CD8-positive, alpha-beta memory T cell (primary cell): ENCODE measurements at places on chromosomes 13 and 19. TPM values are rescaled to one million over a fixed set of nuclear protein-coding genes. Genes with fewer than 3 reads are reported as not detected.

DNA sequence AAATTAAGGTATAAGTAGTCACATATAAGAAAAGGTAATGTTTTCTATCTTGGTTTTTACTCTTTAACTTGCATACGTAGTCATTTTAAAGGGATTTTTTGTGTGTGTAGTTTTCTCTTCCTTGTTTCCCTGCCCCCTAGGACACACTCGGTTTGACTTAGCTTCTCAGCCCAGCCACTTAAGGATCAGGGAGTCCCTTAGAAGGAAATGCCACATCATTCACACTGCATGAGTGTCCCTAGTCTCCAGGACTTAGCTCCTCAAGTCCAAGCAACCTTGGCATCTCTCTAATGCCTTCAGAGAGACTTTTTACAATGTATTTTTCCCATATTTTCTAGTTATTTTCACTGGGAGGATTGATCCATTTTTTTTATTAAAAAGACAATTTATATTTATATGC is 1407.7 kb downstream of the EFNB2 start:
- no peak for DNase-seq

- DNase-seq, result no peak
These were observed 18.0 kb upstream of the PLPP2 start for GRCh38 chr19:309206-309565.

DNA sequence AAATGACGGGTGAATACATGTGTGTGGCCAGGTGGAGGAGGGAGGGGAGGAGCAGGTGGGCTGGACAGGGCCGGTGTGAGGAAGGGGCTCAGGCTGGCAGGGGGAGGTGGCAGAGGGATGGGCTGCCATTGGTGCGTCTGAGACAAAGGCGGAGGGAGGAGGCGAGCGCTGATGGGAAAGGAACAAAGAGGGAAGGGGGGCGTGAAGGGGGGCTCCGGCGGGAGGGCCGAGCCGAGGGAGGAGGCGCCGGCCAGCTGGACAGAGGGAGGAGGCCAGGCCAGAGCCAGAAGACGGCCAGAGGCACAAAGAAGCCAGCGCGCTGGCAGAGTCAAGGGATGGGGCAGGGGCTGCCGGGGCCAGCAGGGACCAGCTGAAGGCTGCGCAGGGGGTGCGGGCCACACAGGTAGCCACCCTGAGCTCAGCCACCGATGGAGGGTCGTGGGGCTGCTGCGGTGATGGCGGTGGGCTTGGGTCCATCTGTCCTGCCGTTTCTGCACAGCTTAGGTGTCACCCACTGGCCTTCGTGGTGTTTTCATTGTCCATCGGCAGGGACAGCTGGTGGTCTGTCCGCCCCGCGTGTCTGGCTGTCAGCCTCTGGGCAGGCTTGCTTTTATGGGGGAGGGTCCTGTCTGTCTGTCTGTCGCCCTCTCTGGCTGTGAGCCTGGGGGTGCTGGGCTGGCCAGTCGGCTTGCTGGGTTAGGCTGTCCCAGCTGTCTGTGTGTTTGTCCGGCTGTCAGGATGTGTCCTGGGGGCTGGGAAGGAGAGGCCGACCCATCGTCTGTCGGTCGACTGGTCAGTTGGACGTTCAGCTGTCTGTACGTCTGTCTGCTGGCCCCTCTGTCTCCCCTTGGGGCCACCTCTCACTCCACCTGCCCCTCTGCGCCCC is 2.2 kb downstream of the APC2 start:
- no peak for DNase-seq

DNA sequence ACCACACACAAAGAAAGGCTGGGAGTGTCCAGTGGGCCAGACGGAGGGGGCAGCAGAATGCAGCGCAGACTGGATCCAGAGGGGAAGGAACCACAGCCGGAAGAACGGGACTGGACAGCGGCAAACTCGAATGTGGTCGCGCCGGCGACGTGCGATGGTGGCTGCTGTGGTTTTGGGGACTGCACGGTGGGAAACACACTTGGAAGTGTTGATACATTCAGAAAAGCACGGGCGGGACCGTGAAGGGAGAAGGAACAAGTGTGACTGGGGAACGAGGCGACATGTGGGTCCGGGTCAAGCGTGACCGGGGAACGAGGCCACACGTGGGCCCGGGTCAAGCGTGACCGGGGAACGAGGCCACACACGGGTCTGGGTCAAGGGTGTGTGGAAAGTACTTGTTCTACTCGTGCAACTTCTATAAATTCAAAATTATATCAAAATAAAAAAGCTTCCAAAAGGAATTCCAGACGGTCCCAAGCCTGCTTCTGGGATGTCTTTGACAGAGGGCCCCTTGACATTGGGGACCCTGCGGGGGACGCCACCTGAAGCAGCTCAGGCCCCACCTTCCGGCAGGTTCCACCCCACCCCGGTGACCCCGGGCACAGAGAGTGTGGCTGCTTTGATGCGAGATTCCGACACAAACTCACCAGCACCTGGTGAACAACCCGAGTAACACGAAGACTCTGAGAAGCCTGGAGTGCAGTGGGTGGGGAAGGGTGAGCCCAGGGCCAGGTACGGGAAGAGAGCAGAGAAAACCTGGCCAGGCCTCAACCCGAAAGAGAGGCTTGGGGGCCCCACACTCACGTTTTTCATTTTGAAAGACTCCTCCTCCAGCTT is 25.1 kb upstream of the C13orf46 start:
- no peak for DNase-seq

DNA sequence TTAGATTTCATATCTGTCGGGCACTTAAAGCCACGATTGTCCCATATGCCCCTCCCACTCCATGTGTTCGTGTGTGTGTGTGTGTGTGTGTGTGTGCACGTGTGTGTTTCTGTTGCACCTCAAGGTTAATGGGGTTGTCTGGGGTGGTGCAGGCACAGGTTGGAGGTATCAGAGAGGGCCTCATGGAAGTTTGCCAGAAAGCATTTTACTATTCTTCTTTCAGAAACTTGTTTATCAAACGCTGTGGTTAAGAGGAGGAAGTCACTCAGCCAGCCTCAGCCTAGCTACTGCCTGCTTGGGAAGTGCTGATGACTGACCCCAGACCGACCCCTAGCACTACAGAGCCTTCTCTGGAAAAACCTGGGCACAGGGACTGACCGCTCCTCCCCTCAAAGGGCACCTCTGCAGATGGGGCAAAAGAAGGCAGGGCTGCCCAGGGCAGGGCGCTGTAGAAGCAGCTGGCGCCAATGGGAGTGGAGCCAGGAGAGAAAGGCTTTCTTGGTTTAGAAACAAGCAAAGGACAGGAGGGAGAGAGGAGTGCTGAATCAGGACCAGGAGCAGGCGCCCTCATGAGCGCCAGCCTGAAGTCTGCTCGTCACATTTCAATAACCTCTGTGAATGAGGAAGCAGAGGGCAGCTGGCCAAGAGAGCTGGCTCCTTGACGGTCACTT is 3.9 kb downstream of the SIAH3 start:
- peak; percentile 74 for DNase-seq

GRCh38 chr19:1819341-1820255 is 7.5 kb upstream of the ATP8B3 start:
- DNase-seq, result no peak

DNA sequence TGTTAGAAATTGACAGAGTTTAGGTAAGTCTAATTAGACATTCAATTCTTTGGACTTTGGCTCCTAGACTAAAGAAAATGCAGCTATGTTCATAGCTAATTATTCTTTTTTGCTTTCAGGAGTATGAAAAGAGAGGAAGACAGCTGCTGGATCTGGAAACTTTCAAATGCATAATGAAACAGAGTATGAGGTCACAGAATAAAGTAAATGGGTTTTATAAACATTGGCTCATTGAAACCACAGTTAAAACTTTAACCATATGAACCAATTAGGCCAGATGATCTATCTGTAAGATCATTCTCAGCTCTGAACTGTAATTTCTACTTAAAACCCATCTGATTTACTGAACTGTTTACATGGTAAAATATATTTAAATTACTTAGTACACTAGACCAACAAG is 82.7 kb downstream of the TEX26 start:
- no peak for DNase-seq

DNA sequence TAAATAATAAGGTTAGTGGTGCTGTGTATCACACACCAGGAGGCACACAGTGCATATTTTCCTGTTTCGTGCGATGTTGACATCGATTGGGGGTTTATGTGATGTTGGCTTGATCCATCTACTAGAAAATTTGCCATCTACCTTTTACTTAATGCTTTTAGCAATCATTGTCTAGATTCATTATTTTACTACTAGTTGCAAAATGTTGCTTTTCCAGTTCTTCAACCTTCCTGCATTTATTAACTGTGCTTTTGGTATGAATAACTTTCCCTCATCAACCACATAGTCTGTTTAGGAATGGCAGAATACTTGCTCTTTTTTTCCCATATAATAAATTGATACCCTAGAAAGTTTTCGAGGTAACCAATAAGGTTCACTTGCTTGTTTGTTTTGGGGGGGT is 17.5 kb downstream of the C13orf42 start:
- DNase-seq, result no peak

DNA sequence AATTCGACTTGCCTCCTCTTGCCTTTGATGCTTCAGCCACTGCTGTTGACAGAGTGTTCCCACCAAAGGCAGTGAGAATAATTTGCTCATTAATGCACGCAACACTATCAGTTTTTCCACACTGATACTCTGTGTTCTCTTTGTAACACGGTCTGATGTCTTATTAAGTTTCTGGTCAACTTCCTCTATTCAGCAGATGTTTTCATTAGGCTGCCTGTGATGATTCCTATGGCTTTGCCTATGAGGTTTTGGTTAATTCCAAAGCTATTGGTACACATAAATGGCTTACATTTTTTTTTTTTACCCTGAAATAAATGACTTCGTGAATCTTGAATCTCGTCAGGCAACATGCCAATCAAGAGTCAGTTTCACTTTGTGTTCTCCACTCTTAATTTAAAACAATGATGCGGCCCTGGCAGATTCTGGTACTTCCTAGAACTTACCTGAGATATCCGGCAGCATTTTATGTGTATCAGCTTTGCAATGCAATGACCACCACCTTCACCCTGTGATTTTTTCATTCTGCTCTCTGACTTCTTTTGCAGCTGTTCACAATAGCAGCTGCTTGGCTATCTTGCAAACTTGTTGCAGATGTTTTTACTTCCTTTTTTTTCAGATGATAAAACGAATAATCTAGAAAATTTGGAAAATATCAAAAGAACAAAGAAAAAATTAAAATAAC is 27.5 kb upstream of the KL start:
- DNase-seq, result no peak

The GFY gene
- total RNA-seq, result not detected

The NLRP11 gene
- 0.11 TPM for total RNA-seq

The KLHL1 gene
- total RNA-seq, result not detected

The EDNRB gene
- 0.09 TPM for total RNA-seq

The GEMIN7 gene
- total RNA-seq, result 51.6 TPM

The NALCN gene
- not detected for total RNA-seq

The LGALS7B gene
- total RNA-seq, result not detected

The COL5A3 gene
- total RNA-seq, result 0.91 TPM

The POSTN gene
- total RNA-seq, result not detected
